Kidney tubule cell (primary cell): ENCODE measurements at places on chromosomes 6 and 20.

GRCh38 chr6:16700202-16700915 is 60.9 kb downstream of the ATXN1 start:
- DNase-seq: peak; percentile 41

DNA sequence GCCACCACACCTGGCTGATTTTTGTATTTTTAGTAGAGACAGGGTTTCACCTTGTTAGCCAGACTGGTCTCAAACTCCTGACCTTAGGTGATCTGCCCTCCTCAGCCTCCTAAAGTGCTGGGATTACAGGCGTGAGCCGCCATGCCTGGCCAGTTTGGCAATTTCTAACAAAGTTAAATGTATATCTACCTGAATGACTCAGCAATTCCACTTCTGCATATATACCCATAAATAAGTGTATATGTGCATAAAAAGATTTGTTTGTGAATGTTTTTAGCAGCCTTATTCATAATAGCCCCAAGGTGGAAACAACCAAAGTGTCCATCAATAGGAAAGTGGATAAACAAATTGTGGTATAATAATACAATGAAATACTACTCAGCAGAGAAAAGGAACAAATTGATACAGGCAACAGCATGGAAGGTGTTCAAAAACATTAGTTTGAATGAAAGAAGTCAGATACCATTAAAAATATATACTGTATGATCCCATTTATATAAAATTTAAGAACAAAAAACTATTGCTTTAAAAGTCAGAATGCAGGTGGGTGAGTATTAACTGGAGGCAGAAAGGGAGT is 44.3 kb upstream of the KIF13A start:
- no peak for DNase-seq

DNA sequence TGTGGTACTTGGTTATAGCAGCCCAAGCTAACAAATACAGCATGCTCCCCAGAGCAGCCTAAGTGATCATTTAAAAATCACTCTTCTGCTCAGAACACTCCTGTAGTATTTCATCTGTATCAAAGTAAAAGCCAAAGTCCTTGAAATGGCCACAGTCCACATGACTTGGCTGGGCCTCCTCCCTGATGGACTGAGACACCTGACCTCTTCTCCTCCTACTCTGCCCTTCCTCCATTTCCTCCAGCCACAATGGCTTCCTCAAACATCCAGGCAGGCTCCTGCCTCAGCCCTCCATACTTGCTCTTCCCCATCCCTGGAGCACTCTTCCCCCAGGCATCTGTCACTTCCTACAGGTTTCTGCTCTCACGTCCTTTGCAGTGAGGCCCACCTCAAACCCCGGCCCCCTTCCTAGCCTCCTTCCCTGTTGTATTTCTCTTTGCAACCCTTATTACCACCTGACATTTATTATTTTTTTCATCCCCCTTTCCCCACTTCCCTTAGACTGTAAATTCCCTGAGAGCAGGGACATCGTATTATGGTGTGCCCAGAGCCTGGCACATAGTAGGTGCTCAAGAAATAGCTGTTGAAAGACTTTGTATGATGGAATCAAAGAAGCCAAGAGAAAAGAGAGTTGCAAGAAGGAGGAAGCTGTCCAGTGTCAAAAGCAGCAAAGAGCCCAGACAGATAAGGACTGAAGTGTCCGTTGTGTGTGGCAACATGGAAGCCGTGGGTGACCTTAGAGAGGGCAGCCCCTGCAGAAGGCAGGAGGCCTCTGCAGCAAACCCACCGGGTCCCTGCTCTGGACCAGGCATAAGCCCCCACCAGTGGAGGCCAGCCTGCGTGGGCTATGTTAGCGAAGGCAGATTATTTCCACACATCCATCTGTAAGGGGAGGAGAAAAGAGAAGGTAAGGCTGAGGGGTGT is 87.5 kb downstream of the TRERF1 start:
- DNase-seq: no peak

DNA sequence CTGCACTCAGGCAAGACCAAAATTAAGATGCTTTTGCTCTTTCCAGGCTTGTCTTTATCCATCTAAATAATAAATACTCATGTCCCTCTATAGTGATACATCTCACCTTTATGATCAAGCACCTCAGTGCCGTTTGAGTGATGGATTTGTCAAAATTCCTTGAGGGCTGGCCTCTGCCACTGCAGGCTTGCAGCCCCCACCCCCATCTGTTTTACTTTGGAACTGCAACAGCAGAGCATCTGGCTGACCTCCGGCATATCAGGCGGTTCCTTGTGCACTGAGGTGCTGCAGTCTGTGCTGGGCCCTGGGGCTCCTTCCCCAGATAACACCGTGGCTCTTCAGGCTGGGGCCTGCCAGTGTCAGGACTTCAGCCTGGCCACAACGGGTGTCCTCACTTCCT is 386.9 kb downstream of the CDH26 start:
- no peak for DNase-seq

DNA sequence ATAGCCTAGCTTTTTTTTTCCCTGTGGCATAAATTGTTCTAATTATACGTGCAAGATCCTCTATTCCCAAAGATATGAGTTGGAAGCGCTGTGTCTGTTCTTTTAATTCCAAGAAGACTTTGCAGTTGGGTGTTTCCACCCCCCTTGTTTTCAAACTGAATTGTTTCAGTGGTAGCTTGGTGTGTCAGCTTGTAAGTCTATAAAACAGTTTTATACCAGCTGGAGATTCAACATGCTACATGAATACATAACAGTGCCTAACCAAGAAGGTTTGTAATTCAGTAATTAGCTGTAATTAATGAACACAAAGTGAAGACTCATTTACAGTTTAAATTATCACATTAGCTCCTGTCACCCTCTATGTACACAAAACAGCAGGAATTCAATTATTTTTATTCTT is 154.0 kb downstream of the ZNF217 start:
- no peak for DNase-seq

DNA sequence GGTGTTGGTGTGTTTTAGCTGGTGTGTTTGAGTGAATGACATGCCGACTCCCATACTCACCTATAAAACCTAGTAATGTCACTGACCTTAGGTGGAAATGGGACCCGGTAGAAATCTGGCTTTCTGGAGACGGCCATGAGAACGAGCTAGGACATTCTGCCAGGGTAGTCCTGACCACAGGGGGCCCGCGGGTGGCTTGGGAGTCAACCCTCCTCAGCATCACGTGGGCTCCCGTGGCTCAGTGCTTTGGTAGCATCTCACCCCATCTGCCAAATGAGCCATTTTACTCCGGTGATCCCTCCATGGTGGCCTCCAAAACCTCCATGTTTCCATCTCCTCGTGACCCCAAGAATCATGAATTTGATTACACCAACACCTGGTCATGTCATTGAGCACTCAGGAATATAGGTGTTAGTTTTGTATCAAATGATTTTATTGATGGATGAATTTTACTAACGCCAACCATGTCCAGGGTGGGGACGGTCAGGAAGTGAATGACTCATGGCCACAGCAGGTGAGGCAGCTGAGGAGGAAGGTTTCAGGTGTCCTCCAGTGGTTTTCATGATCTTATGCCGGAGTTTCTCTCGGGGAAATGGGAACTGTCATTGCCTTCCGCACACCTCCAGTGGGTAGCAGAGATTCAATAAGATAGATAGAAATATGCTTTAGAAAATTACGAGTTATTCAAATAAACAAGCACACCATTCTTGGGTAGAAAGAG is 195.0 kb downstream of the SYNDIG1 start:
- DNase-seq: no peak

DNA sequence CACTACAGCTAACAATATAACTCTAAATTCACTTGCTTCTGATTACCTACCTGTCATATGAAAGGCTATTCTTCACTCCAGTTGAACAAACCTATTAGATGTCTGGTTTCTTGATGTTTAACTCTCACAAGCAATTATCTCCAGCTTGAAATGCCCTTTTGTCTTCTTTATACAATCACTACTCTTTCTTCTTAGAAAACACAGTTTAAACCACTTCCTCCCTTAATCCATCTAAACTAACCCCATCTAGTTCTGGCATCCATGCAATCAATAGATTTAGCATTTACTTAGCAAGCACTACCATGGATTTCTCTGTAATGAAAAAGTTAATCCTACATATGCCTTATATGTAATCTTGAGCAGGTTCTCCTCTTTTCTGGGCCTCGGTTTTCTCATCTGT is 127.3 kb downstream of the ATXN1 start:
- no peak for DNase-seq

GRCh38 chr6:134021396-134022122 is 30.9 kb downstream of the SLC2A12 start:
- DNase-seq: no peak

GRCh38 chr6:158021814-158022748 is 40.4 kb downstream of the SYNJ2 start:
- no peak for DNase-seq

- DNase-seq: peak; percentile 39
These were observed 132.0 kb upstream of the RNF24 start for GRCh38 chr20:4147319-4147718.

DNA sequence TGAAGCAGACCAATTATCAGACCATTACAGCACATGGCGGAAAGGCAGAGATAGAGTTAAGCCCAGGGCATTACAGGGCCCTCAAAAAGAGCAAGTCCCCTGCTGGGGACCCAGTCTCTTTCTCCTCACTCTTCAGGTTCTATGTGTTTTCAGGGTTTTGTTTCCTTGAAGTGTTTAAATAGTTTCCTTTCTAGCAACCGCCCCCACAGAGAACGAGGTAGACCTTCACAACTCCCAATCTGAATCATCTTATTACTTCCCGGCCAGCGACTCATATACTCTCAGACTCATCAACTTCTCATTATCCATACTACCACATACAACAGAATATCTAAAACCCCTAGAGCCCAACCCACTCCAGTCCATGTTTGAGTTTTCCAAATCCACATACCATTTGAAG is 526.6 kb upstream of the ARID1B start:
- peak; percentile 50 for DNase-seq

DNA sequence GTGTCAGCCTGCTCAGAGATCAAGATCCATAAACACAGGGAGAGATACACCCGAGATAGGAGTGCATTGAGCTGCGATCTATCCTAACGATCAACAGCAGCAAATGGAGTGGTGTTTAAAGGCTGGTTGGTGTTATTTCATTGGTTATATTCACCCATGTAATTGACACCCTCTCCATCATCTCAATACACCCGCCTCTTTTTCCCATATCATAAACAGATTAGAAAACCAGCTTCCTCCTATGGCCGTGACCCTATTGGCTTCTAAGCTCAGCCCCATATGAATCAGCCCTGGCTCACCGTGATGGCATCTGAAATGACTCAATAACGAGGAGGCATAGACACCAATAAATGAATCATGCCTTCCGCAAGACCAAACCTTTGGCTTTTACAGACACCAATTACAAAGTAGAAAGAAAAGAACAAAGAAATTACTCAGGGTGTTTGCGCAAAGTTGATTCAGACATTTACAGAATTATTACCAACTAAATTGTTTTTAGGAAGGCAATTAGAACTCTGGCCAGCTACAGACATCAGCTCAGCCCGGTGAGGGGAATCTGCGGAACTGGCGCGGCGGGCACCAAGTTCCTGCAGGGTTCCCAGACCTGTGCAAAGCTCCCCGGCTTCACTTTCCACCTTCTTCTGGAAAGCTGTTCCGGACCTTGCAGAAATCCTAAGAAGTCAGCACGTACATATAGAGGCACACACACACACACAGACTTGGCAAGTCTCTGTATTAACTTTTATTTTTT is 11.5 kb downstream of the PMEPA1 start:
- DNase-seq: peak; percentile 99

DNA sequence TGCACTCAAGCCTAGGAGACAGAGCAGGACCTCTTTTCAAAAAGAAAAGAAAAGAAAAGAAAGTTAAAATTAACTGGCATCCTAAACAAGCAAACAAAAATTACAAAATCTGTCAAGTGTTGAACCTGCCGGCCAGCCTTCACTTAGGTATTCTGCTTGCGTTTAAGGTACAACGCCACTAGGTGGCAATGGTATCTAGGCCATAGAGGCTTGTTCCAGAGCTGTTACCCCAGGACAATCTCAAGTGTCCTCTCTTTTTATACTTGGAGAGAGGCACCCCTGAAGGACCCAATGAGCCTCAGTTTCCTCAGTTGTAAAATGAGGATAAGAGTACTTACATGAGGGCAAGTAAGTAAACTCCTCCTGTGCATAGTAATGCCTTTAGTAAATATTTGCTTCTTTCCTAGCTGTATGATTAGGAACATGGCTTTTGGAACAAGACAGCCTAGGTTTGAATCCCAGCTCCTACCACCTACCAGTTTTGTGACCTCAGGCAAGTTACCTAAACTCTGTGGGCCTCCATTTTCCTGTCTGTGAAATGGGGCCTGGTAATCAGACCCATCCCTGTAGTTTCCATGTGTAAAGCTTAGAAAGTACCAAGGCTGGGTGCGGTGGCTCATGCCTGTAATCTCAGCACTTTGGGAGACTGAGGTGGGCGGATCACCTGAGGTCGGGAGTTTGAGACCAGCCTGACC is 5.8 kb upstream of the PACSIN1 start:
- DNase-seq: peak; percentile 54

- DNase-seq: no peak
These were observed 150.7 kb upstream of the SYNDIG1 start for GRCh38 chr20:24318569-24319352.

DNA sequence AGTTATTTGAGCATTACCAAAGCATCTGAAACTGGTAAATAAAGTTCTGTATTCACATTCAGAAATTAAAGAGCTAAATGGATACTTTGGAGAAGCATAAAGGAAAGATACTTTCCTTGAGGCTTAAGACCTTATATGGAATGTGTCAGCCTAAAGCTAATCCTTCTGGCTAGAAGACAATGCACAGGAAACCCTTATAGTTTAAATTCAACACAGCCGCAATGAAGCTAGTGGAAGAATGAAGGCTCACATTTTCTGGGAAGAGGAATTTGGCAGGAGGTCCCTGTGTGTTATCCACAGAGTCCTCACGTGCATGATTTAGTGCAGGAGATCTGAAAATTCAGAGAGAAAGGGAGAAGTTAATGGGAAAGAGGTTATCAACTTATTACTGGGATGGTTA is 21.5 kb upstream of the CHD6 start:
- no peak for DNase-seq

DNA sequence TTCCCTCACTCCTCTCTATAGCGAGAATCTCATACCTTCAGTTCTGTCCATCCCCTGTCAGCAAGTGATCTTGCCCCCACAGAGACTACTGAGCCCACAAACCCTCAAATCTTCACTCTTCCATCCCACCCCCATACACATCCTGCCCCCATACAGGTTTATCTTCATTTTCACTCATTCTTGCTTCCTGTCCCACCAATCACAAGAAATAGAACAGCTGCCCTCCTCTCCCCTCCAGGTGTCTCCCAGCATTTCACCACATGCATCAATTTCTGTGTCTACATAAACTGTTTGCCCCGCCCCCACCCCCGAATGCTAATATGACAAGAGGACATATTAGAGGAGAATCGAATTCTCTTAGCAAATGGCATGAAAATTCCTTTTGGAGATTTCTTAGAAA is 54.9 kb upstream of the CARMIL1 start:
- no peak for DNase-seq

- peak; percentile 79 for DNase-seq
These were observed 25.7 kb upstream of the TCFL5 start for GRCh38 chr20:62887152-62887859.
